Muscle of arm (tissue), 14 donors: ENCODE measurements at places on chromosomes 4 and X. TPM values are rescaled to one million over a fixed set of nuclear protein-coding genes. Genes with fewer than 3 reads are reported as not detected.

Gene ARHGAP36
- polyA plus RNA-seq, result 381 TPM

Gene ATP10D
- polyA plus RNA-seq, result 11.2 TPM

- DNase-seq, result no peak
These were observed 172.3 kb downstream of the SHROOM3 start for GRCh38 chr4:76607266-76607799.

Gene HSD17B13
- polyA plus RNA-seq, result 0.31 TPM

DNA sequence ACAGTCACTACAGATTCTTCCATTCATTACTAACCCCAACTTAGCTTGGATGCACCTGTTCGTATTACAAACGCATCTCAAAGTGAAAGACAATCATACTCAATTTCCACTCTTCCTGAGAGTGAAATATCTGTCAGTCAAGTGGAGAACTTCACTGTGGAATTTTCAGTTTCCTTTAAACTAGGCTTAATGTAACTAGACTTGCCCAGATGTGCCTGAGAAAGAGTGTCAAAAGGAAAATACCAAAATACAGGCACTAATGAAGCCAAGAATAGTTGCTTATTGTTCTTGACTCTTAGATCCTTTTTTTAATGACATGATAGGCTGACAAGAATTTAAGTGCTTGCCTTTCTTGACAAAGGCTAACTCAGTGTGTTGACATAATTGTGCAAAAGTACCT lies 72.4 kb upstream of the NR3C2 start:
- no peak for DNase-seq

DNA sequence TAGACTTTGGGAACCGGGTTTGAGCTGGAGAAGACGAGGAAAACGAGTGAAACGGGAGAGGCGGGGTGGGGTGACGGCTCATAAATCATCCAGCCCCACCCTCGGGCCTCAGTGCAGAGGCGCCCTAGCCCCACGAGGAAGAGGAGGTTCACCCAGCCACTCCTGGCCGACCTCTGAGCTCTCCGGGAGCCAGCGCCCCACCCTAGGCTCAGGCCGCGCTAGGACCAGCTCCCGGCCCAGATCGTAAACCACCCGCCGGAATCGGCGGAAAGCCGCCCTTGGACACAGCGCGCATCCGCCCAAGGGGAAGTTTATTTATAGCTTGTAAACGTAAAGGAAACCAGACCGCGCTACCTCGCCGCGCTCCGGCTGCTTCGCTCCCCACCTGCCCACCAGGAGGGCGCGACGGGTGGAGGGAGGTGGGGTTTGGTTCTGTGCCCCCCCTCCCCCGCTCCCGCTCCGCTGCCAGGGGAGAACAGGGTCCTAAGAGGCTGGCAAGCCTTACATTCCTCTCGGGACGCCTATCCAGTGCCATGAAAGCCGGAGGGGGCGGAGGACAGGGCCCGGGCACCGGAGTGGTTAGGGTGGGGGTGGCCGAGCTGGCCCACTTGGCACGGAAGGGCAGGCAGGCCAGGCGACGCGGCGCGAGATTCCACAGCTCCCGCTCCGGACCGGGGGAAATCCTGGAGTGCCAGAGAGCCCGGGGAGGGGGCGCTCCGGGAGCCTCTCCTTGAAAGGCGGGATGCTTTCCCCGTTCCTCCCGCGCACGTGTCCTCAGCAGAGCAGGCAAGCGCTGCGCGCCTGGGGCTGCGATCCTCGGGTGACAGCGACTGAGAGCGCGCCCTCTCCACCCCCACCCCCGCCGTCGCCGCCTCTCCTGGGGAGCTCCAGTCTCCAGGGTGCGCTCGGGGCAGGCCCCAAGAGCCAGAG lies 84.2 kb downstream of the BCOR start:
- DNase-seq, result peak; percentile 63

Gene PNPLA4
- polyA plus RNA-seq, result 12.6 TPM

- no peak for DNase-seq
These were observed 11.7 kb downstream of the OPHN1 start for GRCh38 chrX:68421636-68422035.

Gene SRP72
- polyA plus RNA-seq, result 91.7 TPM

Gene OTC
- not detected for polyA plus RNA-seq

GRCh38 chr4:154692304-154692818 lies 51.4 kb upstream of the LRAT start:
- DNase-seq, result no peak

DNA sequence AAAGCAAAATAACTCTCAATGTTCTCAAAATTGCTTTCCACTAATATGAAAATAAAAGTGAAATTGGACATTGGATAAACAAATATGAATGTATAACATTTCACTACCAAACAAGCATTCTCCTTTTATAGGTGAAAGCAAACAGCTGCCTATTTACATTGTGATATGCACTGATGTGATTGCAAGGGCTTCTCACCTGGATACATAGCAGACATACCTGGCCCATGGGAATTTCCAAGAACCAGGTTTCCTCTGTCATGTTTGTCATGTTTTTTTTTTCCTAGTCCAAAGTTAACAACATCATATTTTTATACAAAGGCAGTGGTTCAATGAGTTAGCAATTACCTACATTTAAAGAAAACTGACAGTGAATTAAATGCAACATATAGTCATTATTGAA lies 228.5 kb downstream of the ANKRD50 start:
- DNase-seq, result no peak

DNA sequence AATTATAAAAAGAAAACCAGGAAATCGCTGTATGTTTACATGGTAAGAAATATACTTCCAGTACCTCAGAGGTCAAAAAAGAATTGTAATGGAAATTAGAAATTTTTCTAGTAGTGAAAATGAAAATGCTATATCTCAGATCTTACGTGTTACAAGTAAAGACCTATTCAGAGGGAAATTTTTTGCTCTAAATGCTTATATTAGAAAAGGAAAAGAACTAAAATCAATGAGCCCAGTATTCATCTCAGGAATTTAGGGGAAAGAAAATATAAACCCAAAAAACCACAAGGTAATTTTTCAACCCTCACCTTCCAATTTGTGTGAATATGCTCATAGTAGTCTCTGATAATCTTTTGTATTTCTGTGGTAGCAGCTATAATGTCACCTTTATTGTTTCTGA lies 145.6 kb downstream of the RAP1GDS1 start:
- DNase-seq, result no peak

- no peak for DNase-seq
These were observed 2.9 kb downstream of the S100P start for GRCh38 chr4:6696611-6697010.

DNA sequence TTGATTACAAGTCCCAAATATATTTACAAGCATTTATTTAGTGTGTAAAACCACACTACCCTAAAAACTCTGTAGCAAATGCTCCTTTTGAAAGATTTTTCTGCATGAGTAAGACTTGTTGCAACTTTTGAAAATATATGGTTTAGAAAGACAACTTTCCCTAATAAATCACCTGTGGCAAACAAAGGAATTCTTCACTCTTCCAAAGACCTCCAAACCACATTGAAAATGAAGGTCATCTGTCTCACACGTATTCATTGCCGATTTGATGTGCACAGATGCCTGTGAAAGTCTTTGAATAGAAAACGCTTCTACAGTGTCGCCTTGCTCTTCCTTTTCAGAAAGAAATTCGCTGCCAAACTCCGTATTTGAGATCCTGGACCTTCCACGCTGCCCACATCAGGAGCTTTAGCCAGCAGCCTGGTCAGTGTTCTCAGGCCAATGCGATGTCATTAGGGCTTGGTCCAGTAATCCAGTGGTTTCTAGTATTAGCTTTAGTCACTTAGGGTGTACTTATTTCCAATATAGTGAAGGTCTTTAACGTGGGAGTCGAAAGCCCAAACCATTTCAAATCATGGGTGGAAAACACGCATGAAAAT lies 22.2 kb downstream of the SPINK2 start:
- DNase-seq, result no peak

Gene ZBTB49
- polyA plus RNA-seq, result 4.9 TPM

DNA sequence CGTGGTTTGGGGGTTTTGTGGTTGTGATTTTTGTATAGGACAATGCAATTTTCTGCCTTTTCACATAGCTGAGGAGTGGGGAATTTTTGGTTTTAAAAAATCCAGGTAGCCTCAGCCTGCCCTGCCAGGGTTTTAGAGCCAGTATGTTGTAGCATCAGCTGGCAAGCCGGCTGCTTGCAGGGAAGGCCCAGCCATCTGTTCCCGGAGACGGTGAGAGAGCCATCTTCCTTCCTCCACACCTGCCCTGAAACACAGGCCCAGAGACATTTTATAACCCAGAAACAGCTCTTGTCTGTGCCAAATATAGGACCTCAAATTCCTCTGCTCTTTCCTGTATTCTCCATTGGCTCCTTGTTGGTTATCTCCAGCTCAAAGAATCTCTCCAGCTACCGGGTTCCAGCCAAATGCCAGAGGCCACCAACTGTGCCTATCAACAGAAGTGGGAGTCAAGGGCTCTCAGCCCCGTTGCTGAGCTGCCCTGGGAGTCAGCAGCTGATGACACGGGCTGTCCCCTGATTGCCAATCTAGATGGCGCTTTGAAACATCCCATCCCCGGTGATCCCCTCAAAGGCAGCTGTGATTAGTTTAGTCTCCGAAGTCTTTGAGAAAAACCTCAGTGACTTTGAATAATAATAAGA lies 595.2 kb downstream of the MID1IP1 start:
- no peak for DNase-seq

Gene YY2
- polyA plus RNA-seq, result 1.8 TPM
